Activated CD4-positive, alpha-beta T cell treated with anti-CD3 and anti-CD28 coated beads, Interleukin-2, amount 50 U/mL, for 1 hour (primary cell): ENCODE measurements at places on chromosomes 6 and 20.

DNA sequence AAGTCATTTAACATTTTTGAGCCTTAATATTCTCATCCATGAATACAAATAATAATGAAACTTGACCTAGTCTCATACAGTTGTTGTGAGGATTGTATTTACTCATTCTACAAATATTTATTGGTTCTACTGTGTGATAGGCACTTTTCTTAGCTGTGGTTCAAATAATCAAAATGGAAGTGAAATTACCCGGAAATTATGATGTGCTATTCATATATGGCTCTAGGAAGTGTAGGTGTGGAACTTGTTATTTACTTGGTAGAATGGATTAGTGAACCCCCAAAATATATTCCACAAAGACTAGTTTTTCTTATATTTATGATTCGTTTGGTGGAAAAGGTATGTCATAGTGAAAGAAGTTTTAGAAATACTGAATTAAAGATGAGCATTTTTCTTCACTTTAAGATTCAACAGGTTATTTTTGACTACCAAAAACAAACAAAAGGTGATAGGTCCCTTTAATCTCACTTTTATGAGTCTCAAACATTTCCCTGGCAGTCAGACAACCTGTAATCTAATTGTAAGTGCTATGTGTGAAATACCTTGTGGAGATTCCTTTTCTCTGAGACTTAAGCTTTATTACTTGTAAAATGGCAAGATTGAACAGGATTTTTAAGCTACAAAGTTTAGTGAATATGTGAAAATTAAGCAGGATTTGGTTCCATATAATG, 77.8 kb downstream of the STXBP5 start:
- DNase-seq: no peak

GRCh38 chr20:63216849-63217471, 1.0 kb upstream of the YTHDF1 start:
- DNase-seq: no peak

DNA sequence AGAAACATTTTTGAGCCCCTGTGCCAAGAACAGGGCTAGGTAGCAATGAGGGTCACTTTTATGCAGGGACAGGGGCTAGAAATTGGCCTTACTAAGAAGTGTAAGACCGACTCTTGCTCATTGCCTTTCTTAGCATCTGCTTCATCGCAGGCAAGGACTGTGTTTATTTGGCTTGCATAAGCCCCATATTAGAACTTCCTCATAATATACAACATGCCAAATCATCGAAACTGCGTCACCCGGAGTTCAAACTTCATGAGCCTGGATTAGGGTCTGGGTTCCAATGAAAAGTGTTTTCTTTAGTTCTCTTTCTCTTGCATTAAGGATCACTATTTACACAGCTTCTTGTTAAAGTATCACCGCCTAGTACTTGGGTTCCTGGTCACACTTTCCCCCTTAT, 977 bp upstream of the SMAP1 start:
- no peak for DNase-seq

GRCh38 chr6:63643862-63644261, 8.3 kb downstream of the PHF3 start:
- no peak for DNase-seq

- DNase-seq: no peak
Measured at GRCh38 chr20:50559856-50560638, 49.9 kb downstream of the PTPN1 start.

DNA sequence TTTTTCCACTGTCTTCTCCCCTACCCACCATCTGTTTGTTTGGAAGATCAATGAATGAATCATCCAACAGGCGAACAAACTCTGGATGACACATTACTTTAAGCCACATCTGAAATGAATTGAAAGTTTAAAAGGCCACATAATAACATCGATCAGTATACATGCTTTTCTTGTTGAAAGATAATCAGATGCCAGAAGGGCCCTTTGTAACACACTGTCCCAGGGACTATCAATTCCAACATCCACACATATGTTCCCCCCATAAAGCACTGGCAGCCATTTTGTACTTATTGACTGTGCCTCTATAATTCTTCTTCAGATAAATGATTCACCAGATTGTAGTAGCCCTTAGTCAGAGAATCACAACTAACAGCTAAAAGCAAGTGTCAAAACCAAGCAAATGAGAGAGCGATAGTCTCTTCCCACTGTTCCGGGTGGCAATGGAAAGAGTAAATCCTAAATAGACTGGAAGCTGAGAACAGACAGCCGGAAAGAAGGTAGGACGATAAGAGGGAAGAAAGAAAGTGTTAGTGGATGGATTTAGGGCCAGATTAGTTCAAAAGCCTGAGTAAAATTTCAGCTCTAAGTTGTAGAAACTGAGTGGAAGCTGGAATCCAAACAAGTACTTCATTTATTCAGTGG, 184.9 kb upstream of the TENT5A start:
- DNase-seq: no peak
